ENCODE measurements at places on chromosomes 16 and 17. TPM values are rescaled to one million over a fixed set of nuclear protein-coding genes. Genes with fewer than 3 reads are reported as not detected.
A peak's percentile ranks its signal among the peaks of the same experiment; 100 is the strongest.

DNA sequence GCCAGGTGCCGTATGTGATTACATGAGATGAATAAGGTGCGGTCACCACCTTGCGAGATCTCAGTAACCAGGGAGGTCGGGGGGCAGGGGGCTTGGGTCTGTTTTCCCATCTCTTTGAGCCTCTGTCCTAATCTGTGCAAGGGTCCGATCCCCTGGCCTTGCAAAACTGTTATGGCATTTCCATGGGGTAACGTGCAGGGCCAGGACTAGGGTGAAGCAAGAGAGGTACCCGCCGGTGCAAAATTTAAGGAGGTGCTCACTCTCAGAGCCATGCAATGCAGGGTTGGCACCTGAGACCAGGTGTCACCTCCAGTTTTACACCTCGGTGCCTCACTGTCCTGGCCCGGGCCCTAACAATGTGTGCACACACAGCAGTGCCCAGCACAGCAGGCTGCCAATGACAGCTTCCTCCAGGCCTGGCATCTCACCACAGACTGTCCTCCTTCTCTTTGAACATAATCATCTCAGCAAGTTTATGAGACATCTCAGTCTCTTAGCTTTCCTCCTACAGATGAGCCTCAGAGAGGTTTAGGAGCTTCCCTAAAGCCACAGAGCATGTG lies 43.6 kb downstream of the C16orf95 start:
- peaks cover 8% of the 10 kb centered on the region for H3K4me1 ChIP-seq
- no peaks in the 10 kb centered on the region for H3K27me3 ChIP-seq
- no peak overlapping the region for H3K27ac ChIP-seq
- no peak overlapping the region for H3K4me3 ChIP-seq

GRCh38 chr16:46765050-46765449 lies 16.9 kb upstream of the MYLK3 start:
- DNase-seq, result no peak
- no peak overlapping the region for H3K4me3 ChIP-seq
- no peak overlapping the region for H3K27ac ChIP-seq
- H3K27me3 ChIP-seq, result no peaks in the 10 kb centered on the region

- no peak overlapping the region for H3K27ac ChIP-seq
- H3K27me3 ChIP-seq, result no peaks in the 10 kb centered on the region
- H3K36me3 ChIP-seq, result peaks cover 9% of the 10 kb centered on the region
- peaks cover 7% of the 10 kb centered on the region for H3K4me1 ChIP-seq
- no peak overlapping the region for H3K4me3 ChIP-seq
Measured at GRCh38 chr16:11354733-11355574, 9.7 kb downstream of the RMI2 start.

The TP53TG3B gene
- not detected for polyA plus RNA-seq

DNA sequence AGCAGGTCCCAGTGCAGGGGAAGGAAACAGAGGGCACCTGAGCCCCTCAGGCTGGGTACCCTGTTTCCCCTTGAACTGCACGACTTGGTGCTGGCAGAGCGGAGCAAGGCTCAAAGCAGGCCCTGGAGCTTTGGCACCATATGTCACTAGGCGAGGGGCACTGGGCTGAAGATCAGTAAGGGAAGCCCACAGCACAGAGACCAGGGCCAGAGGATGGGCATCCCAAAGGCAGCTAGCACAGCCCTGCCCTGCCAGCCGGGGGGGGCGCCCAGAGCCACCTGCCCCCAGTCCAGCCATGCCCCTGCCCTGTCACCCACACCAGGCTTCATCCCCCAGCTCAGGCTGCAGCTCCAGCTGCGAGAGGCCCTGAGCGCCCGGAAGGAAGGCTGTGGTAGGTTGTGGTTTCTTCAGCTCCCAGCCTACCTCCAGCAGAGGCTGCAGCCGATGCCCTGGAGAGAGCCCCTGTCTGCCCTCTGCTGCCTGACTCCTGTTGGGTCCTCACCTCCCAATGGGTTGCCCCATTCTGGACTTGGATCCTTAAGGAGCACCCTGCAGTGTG lies 10.9 kb downstream of the NHERF1 start:
- peaks cover 12% of the 10 kb centered on the region for H3K36me3 ChIP-seq
- peaks cover 37% of the 10 kb centered on the region for H3K4me1 ChIP-seq
- no peak overlapping the region for H3K4me3 ChIP-seq
- peak overlapping the region; percentile 61 for H3K27ac ChIP-seq

- H3K4me1 ChIP-seq, result no peaks in the 10 kb centered on the region
- no peak for DNase-seq
- H3K27me3 ChIP-seq, result no peaks in the 10 kb centered on the region
- peaks cover 35% of the 10 kb centered on the region for H3K36me3 ChIP-seq
- no peak overlapping the region for H3K27ac ChIP-seq
Measured at GRCh38 chr17:66786107-66786506, 48.8 kb upstream of the CACNG5 start.

- 0 out of 3 replicates have a peak, but pooled peaks cover 3% of the 10 kb centered on the region for H3K36me3 ChIP-seq
- H3K27ac ChIP-seq, result no peak overlapping the region
- H3K27me3 ChIP-seq, result peaks cover 13% of the 10 kb centered on the region
- H3K4me3 ChIP-seq, result no peak overlapping the region
Measured at GRCh38 chr17:80421381-80422090, 6.6 kb downstream of the ENDOV start.

- no peak for DNase-seq
- H3K4me3 ChIP-seq, result no peak overlapping the region
- H3K27me3 ChIP-seq, result no peaks in the 10 kb centered on the region
- no peak overlapping the region for H3K27ac ChIP-seq
- peaks cover 20% of the 10 kb centered on the region for H3K4me1 ChIP-seq
- peaks cover 94% of the 10 kb centered on the region for H3K36me3 ChIP-seq
Measured at GRCh38 chr17:36527621-36528250, 6.9 kb downstream of the MYO19 start.
